H7 (cell line): ENCODE measurements at places on chromosomes 3 and 15.

GRCh38 chr3:98734306-98734705, 28.8 kb upstream of the ST3GAL6 start:
- no peak for DNase-seq

GRCh38 chr3:160617636-160618035, 52.3 kb upstream of the KPNA4 start:
- DNase-seq: peak; percentile 7

DNA sequence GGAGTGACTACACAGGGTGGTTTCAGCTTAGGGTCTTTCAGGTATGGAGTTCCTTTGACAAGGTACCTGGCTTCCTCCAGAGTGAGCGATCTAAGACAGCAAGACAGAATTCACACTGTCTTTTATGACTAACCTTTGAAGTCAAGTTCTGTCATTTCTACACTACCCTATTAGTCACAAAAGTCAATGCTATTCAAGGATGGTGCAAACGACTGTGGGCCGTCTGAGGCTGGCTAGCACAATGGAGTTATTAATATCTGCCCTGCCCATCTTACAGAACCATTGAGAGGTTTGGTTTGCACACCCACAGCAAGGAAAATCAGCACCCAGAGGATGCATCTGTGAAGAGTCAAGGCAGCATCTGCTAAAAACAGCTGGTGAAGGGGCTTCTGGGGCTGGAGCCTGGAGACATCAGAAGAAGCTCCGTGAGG, 62.9 kb upstream of the XCR1 start:
- DNase-seq: no peak

DNA sequence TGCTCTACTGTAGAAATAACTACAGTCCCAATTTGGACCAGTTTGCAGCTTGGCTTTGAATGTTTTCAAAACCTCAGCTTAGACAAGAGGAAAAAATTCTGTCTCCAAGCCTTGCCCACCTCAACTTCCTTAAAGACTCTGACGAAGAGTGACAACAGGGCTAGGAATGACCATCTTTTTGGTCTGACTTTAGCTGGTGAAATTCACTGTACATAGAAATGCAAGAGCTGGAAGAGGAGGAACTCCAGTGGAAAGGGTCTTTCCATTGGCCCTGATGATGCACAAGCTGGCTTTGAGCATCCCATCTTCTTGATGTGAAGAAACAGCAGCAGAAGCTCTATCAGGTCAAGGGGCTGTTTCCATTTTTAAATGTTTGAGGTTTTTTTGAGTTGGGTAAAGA, 22.7 kb upstream of the SH3BP5 start:
- DNase-seq: no peak

DNA sequence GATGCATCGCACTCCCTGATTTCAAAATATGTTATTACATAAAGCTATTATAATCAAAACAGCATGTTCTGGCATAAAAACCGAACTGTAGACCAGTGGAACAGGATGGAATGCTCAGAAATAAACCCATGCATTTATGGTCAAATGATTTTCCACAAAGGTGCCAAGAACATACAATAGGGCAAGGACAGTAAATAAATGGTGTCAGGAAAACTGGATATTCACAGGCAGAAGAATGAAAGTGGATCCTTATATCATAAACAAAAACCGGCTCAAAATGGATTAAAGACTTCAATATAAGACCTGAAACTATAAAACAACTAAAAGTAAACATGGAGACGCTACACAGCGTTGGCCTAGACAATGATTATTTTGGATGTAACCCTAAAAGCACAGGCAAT, 22.6 kb downstream of the USP50 start:
- no peak for DNase-seq

GRCh38 chr3:111173328-111173900, 101.8 kb downstream of the NECTIN3 start:
- DNase-seq: peak; percentile 37

- DNase-seq: peak; percentile 54
Measured at GRCh38 chr3:58994746-58995330, 55.0 kb downstream of the CFAP20DC start.

DNA sequence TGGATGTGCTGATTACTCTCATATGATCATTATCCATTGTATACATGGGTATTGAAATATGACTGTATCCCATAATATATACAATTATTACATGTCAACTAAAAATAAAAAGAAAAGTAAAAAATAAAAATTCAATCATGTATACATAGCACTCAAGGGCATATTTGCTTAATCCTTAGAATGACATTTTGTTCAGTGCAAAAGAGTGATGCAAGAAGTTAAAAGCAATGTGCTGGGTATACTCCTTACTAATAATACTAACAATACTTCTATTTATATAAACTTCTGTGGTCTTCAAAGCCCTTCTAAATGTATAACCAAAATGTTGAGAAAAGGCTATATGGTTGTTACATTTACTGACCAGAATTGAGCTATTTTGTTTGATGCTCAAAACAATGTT, 23.2 kb upstream of the TM4SF1 start:
- DNase-seq: no peak

DNA sequence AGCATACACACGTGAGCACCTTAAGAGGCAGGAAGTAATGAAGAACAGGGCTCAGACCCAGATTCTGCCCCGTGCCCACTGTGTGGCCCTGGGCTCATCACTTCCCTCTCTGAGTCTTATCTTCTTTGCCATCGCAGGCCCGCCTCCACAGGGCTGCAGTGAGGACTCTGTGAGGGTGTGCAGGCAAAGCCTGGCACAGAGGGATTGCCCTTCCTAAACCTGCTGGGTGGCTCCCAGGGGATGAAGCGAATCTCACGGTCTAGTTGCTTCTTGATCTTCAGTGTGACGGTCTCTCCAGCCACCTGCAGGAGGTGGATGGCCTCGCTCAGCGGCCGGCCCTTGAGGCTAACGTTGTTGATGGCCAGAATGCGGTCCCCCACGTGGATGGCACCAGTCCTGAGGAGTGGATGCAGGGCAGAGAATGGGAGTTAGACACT, 32.8 kb downstream of the GRIP2 start:
- no peak for DNase-seq

- no peak for DNase-seq
Measured at GRCh38 chr3:178849199-178849910, 222.3 kb downstream of the ZMAT3 start.

- no peak for DNase-seq
Measured at GRCh38 chr15:52483707-52484106, 45.0 kb downstream of the MYO5A start.

DNA sequence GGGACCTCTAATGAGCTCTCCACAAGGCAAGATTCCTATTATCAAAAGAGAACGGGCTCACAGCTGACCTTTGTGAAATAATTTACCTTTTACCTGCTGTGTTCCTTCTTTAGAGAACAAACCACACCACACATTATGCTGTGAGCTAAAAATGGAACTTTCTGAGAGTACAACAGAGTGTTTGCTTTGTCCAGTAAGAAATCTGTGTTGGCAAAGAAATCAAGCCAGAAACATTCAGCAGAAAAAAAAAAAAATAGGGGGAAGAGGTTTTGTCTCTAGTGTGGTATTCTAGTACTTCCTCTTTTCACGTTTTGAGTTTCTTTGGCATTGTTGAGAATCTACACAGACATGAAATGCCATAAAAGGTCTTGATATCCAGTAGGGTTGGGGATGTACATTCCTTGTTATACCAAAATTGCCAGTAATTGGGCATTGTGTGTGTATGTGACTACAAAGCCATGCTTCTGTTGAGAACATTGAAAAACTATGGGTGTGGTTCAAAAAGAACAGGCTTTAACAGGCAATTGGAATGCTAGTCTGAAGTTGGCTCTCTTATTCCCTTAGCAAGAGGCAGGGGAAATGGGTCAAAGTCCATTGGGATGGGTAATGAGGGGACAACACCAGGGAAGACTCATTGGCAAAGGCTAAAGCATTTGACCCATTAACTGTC, 273.5 kb downstream of the NEK10 start:
- DNase-seq: no peak

DNA sequence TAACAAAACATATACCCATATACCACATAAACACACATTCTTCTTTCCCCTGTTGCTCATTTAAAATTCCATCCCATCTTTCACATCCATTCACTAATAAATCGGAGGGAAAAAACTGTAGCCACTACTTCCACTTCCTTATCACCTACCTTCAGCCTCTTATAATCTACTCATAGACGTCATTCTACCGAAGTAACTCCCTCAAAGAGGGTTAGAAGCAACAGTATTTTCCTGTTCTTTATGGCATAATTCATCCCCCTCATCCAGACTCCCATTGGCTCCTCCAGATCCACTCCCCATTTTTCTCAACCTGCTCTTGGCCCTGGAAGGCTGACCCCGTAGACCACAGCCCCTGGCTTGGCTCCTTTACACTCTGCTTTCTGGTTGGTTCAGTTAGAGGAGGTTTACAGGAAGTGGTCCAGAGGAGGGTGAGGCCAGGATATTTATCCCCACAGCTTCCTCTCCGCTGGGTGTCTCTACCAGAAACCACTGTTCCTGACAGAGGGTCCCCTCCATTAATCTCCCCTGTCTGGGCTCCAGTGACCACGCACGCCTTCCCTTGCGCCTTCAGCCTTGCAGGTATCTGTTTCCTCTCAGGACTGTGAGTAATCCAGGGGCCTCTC, 46.3 kb downstream of the FMN1 start:
- DNase-seq: no peak

DNA sequence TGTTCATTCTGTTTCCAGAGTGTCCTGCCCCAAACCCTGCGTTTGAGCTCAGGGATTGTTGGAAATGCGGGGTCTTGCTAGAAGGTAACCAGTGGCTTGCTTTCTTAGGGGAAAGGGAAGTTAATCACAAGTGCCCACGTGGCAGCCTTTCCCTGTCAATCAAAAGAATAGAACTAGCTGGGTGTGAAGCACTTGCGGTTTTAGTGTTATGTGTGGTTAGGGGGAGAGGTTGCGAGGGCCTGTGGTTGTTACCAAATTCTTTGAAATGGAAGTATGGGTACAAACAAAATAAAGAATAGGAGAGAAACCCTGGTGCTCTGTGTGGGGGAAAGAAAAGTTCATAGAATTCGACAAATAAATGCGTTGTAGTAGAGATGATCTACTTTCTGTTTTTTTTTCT, 67.6 kb downstream of the FNDC3B start:
- no peak for DNase-seq

GRCh38 chr3:172692751-172693338, 18.0 kb downstream of the NCEH1 start:
- DNase-seq: no peak

DNA sequence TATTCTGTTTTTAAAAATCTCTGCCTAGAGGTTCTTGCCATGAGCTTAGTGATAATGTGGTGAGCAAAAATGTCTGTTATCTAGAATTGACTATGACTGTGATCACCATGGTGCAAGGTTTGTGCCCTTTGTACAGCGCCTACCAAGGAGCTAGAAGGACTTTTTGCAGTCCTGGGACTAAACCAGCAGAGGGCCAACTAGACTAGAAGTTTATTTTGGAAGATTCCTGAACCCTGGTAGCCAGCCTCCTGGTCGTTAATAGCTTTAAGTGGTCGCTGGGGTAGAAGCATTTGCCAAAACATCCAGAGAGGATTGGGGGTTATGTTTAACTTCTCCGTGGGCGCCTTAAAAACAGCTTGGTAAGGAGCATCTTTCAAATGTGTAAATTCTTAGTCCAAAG, 7.8 kb downstream of the SCG5 start:
- DNase-seq: peak; percentile 67

DNA sequence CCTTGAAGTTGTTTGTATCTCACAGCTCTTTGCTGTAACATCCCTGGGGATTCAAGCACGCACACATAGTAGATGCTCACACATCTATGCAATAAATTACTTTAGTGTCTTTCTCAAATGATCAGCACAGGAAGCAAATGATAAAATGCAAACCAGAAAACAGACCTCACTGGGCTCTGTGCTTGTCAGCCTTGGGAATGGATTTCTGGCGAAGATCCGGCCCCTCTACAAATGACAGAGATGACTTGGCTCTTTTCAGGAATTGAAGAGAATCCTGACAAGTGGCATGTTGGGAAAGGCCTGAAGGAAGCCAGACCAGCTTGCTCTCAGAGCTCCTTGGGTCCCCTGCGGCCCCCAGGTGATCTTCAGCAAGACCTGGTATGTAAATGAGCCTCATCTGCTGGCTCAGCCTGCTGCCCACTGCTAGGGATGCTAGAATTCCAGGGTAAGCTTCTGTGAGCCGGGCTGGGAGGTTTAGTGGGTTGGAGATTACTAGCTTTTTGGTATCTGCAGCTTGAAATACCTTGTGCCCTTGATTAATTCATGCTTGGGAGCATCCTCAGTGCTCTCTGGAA, 54.1 kb downstream of the LPP start:
- DNase-seq: peak; percentile 34

- DNase-seq: no peak
Measured at GRCh38 chr15:42279234-42279723, 6.0 kb upstream of the TMEM87A start.
